A549 treated with Hydrocortisone at 1 μM for 4 hours (cell line): ENCODE measurements at places on chromosomes 2 and 18. TPM values are rescaled to one million over a fixed set of nuclear protein-coding genes. Genes with fewer than 3 reads are reported as not detected.

IL36RN gene
- 0.14 TPM in 1 of 5 replicates, not detected in the others for total RNA-seq

CMPK2 gene
- total RNA-seq = 0.51 to 1.0 TPM (median 0.78 TPM) in 5 replicates

CEBPZOS gene
- 39.8 to 42.6 TPM (median 41.6 TPM) in 5 replicates for total RNA-seq

LRRC30 gene
- total RNA-seq = not detected in 5 replicates

ZNF521 gene
- not detected in 5 replicates for total RNA-seq

REG1A gene
- total RNA-seq = not detected in 5 replicates

GALNT14 gene
- 43.9 to 46.3 TPM (median 45.4 TPM) in 5 replicates for total RNA-seq

DSC2 gene
- total RNA-seq = 0.80 to 1.3 TPM (median 0.98 TPM) in 5 replicates

LBH gene
- total RNA-seq = 92.6 to 190 TPM (median 140 TPM) in 5 replicates

CDK15 gene
- total RNA-seq = not detected in 5 replicates

FZD7 gene
- total RNA-seq = 5.6 to 6.5 TPM (median 6.2 TPM) in 5 replicates

VWC2L gene
- not detected in 5 replicates for total RNA-seq

GMPPA gene
- 36.9 to 40.3 TPM (median 37.8 TPM) in 5 replicates for total RNA-seq

DPYSL5 gene
- 3.8 to 6.2 TPM (median 5.2 TPM) in 5 replicates for total RNA-seq

C18orf54 gene
- 2.1 to 3.3 TPM (median 2.6 TPM) in 5 replicates for total RNA-seq

CHRNG gene
- total RNA-seq = not detected in 5 replicates

NPPC gene
- 0.21 to 0.37 TPM (median 0.28 TPM) in 4 of 5 replicates, not detected in the other for total RNA-seq

SAG gene
- total RNA-seq = not detected in 5 replicates

TMEM198 gene
- total RNA-seq = 0.70 to 1.3 TPM (median 1.0 TPM) in 5 replicates

RAMP1 gene
- total RNA-seq = 0.15 TPM in 1 of 5 replicates, not detected in the others

TNFRSF11A gene
- 5.7 to 8.2 TPM (median 6.8 TPM) in 5 replicates for total RNA-seq

ALLC gene
- total RNA-seq = 0.07 TPM in 1 of 5 replicates, not detected in the others

CNTNAP5 gene
- not detected in 5 replicates for total RNA-seq

C2orf15 gene
- total RNA-seq = 0.45 to 0.66 TPM (median 0.48 TPM) in 5 replicates

NEUROD1 gene
- total RNA-seq = not detected in 5 replicates

SERPINB12 gene
- total RNA-seq = not detected in 5 replicates

COL4A4 gene
- total RNA-seq = 1.1 to 2.4 TPM (median 1.9 TPM) in 5 replicates

EMILIN1 gene
- total RNA-seq = 0.32 to 0.55 TPM (median 0.48 TPM) in 5 replicates

COBLL1 gene
- total RNA-seq = 3.7 to 6.6 TPM (median 4.5 TPM) in 5 replicates

ASAP2 gene
- 36.1 to 59.0 TPM (median 49.8 TPM) in 5 replicates for total RNA-seq

PLB1 gene
- total RNA-seq = 1.5 to 2.6 TPM (median 1.9 TPM) in 5 replicates

CNDP1 gene
- not detected in 5 replicates for total RNA-seq

UGT1A5 gene
- total RNA-seq = 0.08 to 0.13 TPM in 2 of 5 replicates, not detected in the others

EML6 gene
- total RNA-seq = 1.0 to 1.6 TPM (median 1.4 TPM) in 5 replicates

ABCG5 gene
- total RNA-seq = not detected in 5 replicates

APOB gene
- 0.01 to 0.10 TPM (median 0.06 TPM) in 4 of 5 replicates, not detected in the other for total RNA-seq

STARD6 gene
- 0.20 TPM in 1 of 5 replicates, not detected in the others for total RNA-seq

OTOS gene
- not detected in 5 replicates for total RNA-seq

ZAP70 gene
- 0.10 to 0.12 TPM in 2 of 5 replicates, not detected in the others for total RNA-seq

CD226 gene
- total RNA-seq = 0.11 to 0.16 TPM (median 0.14 TPM) in 5 replicates

EFHD1 gene
- total RNA-seq = 3.3 to 5.0 TPM (median 4.3 TPM) in 5 replicates

GULP1 gene
- total RNA-seq = 25.9 to 43.4 TPM (median 28.6 TPM) in 5 replicates

IL1RN gene
- total RNA-seq = 0.23 to 0.51 TPM (median 0.39 TPM) in 5 replicates

LIMS3 gene
- not detected in 5 replicates for total RNA-seq

CCDC150 gene
- 3.6 to 6.6 TPM (median 5.3 TPM) in 5 replicates for total RNA-seq

ARHGAP28 gene
- 0.07 to 0.18 TPM (median 0.13 TPM) in 4 of 5 replicates, not detected in the other for total RNA-seq

ESPNL gene
- 0.10 to 0.38 TPM (median 0.13 TPM) in 5 replicates for total RNA-seq

ZFAND2B gene
- total RNA-seq = 17.3 to 21.3 TPM (median 20.1 TPM) in 5 replicates

TANK gene
- 26.7 to 43.7 TPM (median 33.5 TPM) in 5 replicates for total RNA-seq

GPR148 gene
- not detected in 5 replicates for total RNA-seq

MATN3 gene
- 11.9 to 19.5 TPM (median 17.0 TPM) in 5 replicates for total RNA-seq

SULT1C4 gene
- total RNA-seq = 0.07 TPM in 1 of 5 replicates, not detected in the others

FAM161A gene
- 5.8 to 10.0 TPM (median 8.4 TPM) in 5 replicates for total RNA-seq

POTEF gene
- total RNA-seq = not detected in 5 replicates

RBM45 gene
- total RNA-seq = 10.3 to 14.2 TPM (median 12.2 TPM) in 5 replicates

TDRD15 gene
- not detected in 5 replicates for total RNA-seq

GAL3ST2 gene
- 0.18 to 0.25 TPM (median 0.23 TPM) in 5 replicates for total RNA-seq

FIGN gene
- 1.7 to 2.7 TPM (median 2.0 TPM) in 5 replicates for total RNA-seq

REG3A gene
- total RNA-seq = not detected in 5 replicates
